ENCODE measurements at places on chromosomes 1 and 21.

GRCh38 chr1:103056423-103056822 lies 51.9 kb downstream of the COL11A1 start:
- DNase-seq: no peak

- DNase-seq: no peak
Observed at GRCh38 chr1:232793944-232794343, 11.3 kb upstream of the MAP10 start.

GRCh38 chr1:115545096-115545720 lies 96.6 kb upstream of the VANGL1 start:
- no peak for DNase-seq

GRCh38 chr1:13523780-13524477 lies 10.1 kb upstream of the LRRC38 start:
- no peak for DNase-seq

DNA sequence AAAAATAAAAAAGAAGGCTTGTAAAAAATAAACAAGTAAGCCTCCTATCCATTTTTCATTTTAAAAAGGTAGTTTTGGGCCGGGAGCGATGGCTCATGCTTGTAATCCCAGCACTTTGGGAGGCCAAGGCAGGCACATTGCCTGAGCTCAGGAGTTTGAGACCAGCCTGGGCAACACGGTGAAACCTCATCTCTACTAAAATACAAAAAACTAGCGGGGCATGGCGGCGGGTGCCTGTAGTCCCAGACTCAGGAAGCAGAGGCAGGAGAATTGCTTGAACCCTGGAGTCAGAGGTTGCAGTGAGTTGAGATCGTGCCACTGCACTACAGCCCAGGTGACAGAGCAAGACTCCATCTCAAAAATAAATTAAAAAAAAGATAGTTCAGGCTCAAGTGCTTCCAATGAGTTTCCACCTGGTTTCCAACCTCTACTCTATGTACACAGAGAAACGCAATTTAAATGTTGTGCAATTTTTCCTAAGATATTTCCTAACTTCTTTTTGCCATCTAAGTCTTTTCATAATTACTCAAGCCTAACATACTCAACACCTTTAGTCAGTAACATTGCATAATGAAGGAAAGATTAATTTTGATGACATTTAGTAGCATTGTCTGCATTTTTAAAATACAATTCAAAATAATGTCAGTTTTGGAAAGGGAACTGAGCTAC lies 106.3 kb downstream of the KCNT2 start:
- DNase-seq: no peak
